ENCODE measurements at places on chromosomes 11 and 22. TPM values are rescaled to one million over a fixed set of nuclear protein-coding genes. Genes with fewer than 3 reads are reported as not detected.
A peak's percentile ranks its signal among the peaks of the same experiment; 100 is the strongest.

- DNase-seq: no peak
Observed at GRCh38 chr11:20042045-20042639, 118.1 kb downstream of the DBX1 start.

DNA sequence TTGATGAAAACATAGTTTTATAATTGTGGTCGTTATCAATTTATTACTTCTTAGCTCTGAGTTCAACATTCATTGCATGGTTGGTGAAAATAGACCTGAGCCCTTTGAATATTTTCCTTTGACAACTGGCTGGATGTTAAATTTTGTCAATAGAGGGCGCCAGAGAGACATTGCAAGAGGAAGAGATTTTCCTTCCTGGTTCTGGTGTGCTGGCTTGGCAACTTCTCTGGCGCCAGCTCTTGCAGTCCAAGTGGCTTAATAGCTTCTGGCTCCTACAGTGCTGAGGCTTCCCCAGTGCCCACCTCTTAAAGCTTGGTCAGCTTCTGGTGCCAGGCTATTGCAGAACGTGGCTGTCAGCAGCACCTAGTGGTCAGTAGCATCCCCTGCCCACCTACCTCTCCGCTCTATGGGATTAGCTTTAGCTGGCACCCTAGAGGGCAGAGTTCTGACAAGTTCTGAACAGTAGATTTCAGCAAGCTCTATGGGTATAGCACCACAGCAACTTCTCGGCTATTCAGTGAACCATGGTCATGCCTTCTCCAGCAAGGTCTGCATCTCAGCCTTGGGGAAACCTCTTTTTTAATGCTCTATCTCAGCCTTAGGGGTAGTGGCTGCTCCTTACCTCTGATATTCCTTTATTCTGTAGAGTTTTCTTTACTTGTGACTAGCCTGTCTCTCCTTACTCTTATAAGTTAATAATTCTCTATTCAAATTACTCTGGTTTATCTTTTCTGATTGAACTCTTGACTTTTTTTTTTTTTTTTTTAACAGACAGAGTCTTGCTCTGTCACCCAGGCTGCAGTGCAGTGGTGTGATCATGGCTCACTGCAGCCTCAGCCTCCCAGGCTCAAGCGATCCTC is 59.4 kb downstream of the ACER3 start:
- DNase-seq: peak; percentile 85

DNA sequence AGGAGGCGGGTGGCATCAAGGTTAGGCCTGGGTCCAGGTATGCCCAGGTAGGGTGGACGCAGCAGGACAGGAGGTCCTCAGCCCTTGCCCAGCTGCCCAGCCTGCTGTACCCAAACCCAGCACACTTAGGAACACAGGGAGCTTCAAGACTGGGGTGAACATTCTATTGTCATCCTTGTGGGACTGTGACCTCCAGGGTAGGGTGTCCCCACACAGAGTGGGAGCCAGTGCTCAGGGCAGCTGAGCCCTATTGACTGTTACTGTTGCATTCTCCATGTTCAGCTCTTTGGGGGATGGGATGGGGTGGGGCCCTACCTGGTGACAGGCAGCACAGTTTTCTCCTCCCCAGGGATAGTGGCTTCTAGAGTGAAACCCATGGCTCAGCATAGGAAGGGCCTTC is 106.0 kb downstream of the BCR start:
- no peak for DNase-seq

DNA sequence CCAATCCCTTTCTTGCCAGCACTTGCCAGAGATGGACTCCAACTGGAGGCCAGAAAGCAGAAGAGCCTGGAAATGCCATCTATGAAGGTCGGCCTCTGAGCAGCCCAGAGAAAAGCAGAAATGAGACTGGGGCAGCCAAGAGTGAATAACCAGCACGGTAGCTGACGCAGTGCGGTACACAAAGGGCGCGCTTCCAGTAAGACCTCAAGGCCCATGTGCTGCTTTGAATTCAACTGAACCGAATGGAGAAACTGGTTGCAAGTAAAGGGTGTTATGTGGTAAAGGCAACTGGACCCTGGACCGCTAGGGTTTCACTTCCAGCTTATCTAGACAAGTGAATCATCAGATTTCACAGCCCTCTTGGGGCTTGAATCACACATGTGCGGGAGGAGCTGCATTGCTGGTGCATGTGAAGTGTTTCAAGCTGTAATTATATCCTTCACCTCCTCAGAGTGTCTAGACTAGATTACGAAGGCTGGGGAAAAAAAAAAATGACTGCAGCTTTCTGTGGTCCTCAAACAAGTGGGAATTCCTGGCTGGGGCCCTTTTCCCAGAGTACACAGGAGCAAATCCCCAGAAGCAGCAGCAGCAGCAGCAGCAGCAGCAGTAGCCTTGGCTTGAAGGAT is 128.9 kb downstream of the CCDC34 start:
- DNase-seq: peak; percentile 100

DNA sequence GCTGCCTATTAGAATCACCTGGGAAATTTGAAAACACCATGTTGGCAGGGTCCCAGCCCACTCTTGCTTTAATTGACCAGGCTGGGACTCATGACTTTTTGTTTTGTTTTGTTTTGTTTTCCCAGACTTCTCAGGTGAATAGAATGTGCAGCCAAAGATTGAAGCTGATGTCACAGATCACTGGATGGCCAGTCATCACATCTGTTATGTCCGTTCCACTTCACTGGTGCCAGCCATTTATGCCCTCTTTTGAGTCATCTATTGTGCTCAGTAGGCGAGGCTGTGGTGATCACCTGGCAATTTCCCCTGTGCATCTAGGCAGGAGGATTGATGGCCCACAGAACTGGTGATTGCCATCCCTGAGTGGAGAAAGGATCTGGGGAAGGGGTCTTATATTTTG is 297.3 kb downstream of the INSC start:
- no peak for DNase-seq

- no peak for DNase-seq
Observed at GRCh38 chr11:64140082-64140481, 25.8 kb downstream of the MACROD1 start.

DNA sequence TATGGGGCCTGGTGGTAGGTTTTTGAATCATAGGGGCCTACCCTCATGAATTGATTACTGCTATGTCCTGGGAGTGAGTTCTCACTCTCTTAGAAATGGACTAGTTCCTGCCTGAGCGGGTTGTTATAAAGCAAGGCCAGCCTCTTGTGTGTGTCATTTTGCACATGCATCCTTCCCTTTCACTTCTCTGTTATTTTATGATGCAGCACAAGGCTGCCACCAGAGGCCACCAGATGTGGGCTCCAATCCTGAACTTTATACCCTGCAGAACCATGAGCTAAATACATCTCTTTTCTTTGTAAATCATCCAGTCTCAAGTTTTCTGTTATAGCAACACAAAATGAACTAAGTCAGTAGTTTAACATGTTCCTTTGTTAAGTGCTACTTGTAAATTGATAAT is 251.4 kb downstream of the BLID start:
- no peak for DNase-seq

DNA sequence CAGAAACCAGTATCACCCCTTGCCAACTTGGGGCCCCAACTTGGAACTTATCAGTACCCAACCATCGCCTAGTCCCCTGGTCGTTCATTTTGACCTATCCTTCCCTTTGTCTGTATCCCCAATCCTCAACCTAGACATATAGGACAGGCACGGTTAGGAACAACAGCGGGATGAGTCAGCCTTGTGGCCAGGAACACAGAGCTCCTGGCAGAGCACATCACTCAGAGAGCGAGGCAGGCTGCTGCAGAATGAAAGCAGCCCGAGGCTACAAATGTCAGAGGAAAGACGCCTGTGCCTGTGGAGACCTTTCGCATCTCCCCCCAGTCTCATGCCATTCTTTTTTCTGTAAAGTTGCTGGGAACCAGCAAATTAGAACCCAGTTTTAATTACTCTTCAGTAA is 14.6 kb downstream of the DKK3 start:
- peak; percentile 81 for DNase-seq

DNA sequence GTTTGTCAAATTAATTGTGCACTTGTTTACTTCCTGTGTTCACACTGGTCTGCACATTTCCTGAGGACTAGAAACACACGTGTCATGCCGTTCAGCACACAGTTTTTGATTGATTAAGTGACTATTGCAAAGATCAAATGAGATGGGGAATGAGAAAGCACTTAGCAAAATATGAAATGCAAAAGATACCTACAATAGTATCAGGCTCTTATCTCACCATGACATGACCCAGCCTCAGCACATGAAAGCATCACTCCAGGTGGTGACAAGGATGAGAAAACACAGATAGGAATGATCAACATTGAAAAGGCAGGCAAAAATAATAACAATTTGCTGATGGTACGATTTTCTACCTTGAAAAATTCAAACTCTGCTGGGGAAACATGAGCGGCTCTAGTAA is 42.1 kb upstream of the TP53I11 start:
- DNase-seq: no peak

DNA sequence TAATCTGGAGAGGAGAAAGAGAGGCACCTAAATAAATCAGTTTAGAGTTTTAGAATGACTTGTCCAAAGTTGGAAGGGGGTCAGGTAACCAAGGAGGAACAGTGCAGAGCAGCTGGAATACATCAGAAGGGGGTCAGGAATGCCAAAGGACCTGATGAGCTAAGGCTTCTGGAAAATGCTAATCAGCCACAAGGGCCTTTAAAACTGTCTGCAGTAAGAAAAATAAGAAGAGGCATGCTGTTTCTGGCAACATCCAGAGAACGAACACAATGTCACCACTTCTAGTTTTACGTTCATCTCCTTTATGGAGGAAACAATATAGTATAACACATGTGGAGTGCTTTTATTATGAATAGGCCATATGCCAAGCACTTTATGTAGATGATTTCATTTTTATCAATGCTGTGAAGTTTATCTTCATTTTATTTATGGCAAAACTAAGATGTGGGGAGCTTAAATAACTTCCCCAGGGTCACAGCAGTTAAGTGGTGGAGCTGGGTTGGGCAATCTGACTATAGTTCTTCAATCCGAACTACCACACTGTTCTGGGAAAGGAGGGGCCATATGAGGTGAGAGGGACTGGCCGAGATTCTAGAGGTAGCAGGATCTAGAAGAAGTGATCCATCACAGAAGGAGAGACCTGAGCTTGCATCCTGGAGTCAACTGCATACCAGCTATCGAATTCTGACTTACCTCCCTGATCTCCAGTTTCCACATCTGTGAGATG is 22.6 kb downstream of the ACO2 start:
- DNase-seq: no peak

DNA sequence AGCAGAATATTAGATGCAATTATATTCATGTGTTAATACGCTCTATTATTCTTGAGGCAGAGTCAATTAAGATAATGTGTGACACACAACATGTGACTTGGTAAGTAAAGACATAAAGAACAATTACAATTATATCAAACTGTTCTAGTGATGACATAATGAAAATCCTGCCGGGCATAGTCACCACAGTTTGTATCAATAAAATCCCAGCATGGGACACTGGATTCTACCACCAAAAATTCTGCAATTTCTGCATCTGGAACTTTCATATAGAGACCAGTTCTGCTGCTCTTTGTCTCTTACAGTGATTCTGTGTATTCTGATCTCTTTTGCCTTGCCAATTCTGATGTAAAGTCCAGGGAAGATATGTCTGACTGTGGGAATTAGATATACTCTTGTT is 495.6 kb upstream of the LRRC4C start:
- no peak for DNase-seq

GRCh38 chr11:35165423-35166368 is 26.7 kb downstream of the CD44 start:
- peak; percentile 24 for DNase-seq

DNA sequence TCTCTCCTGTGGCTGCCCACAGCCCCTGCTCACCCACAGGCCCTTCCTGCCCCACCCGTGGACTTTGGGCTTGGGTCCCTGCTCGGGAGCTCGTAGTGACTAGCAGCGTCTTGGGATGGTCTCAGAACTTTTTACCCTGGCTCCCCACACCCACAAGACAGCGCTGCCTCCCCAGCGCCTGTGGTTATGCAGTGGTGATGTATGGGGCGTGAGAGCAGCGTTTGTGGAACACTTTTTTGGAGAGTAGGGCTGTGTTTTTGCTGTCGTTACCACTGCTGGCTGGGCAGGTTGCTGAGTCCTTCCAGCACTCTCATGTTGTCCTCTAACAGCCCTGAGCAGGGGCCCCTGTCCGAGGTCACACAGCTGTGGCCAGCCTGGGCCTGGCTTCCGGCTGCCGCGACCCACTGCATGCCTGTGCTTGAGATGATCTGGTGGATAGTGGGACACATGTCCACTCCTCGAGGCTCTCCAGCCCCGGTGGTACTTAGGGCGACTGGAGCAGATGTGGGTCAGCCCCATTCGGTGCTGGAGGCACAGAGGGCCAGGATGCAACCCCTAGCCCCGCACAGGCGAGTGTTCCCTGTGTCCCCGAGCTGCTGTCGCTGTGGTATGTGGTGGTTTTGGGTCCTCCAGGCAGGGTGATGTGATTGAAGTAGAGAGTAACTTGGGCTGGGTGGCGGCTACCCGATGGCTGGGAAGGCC is 7.1 kb upstream of the GRAMD4 start:
- peak; percentile 22 for DNase-seq

GRCh38 chr11:45523760-45524159 is 141.7 kb downstream of the CHST1 start:
- DNase-seq: no peak

- DNase-seq: no peak
Observed at GRCh38 chr11:30225642-30226041, 5.2 kb upstream of the FSHB start.

- DNase-seq: no peak
Observed at GRCh38 chr11:73234471-73235181, 16.5 kb downstream of the P2RY2 start.

- peak; percentile 20 for DNase-seq
Observed at GRCh38 chr11:7635137-7635536, 38.2 kb downstream of the CYB5R2 start.

DNA sequence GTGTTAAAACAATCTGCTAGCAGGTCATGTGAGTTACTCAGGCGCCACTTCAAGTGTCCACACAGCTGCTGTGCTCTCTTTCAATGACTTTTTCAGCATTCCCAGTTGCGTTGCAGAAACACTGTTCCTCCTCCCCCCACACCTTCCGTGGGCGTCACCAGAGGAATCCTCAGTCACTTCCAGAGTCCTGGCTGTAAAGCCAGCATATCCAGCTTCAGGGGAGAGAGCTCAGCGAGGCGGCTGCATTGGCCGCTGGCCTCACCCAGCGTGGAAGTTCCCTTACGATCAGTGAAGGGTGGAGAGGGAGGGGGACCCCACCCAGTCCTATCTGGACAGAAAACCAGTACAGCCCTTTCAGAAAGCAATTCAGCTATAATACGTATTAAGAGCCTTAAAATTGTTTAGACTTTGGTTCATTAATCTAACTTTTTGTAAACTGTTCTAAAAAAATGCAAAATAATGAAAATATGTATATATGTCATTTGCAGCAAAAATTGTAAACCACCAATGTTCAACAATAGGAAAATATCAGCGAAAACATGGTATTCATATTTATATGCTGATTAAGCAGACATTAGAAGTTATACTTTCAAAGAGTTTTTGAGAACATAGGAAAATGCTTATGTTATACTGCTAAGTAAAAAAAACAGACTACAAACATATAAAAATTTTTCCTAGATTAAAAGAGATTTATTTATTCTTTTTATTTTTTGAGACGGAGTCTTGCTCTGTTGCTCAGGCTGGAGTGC is 2.8 kb upstream of the ANO9 start:
- peak; percentile 53 for DNase-seq

The LRP4 gene
- total RNA-seq: 9.6 TPM

The NPAS4 gene
- not detected for total RNA-seq

The WT1 gene
- not detected for total RNA-seq

The LZTR1 gene
- 51.8 TPM for total RNA-seq

The SYCE3 gene
- not detected for total RNA-seq

Data from myocyte (in vitro differentiated cells).